ENCODE measurements at places on chromosomes 12 and 14.
A peak's percentile ranks its signal among the peaks of the same experiment; 100 is the strongest.

GRCh38 chr12:98154850-98155249 lies 360.5 kb upstream of the TMPO start:
- DNase-seq, result no peak

GRCh38 chr12:106079148-106079738 lies 59.5 kb downstream of the NUAK1 start:
- no peak for DNase-seq

DNA sequence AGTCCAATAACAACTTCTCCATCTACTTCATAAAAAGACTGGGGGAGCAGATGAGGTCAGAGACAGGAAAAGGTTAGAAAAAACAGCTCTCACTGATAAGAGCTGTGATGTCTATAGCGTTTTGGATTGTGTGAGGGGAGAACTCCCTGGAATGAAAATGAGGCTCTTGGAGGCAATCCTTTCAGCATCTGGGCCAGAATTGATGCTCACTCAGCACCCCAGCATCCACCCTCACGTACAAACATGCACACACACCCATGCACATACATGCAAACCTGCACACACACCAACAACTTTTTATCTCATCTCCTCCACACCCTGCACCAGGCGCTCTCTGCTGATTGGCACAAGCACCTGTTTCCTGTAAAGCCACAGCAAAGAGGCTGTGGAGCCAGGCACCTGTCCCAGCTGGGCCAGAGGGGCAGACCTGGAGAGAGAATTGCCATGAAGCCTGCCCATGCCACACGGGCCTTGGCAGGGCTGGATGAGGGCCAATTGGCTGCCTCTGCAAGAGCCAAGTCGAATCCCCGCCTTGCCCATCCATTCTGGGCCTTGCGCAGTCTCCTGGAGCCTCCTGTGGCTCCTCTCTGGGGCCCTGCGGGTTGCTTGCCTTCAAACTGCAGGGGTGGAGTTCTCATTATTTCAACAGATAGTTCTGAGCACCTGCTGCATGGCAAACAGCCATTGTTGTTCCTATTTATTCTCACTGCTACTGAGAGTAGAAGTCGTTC lies 53.1 kb downstream of the SYNE3 start:
- no peak for DNase-seq

- DNase-seq, result no peak
These were observed 10.7 kb upstream of the LHX5 start for GRCh38 chr12:113482334-113482733.

- DNase-seq, result no peak
These were observed 152.0 kb downstream of the TMEM132C start for GRCh38 chr12:128418944-128419343.

GRCh38 chr12:56593909-56594621 lies 36.1 kb downstream of the BAZ2A start:
- DNase-seq, result peak; percentile 55

DNA sequence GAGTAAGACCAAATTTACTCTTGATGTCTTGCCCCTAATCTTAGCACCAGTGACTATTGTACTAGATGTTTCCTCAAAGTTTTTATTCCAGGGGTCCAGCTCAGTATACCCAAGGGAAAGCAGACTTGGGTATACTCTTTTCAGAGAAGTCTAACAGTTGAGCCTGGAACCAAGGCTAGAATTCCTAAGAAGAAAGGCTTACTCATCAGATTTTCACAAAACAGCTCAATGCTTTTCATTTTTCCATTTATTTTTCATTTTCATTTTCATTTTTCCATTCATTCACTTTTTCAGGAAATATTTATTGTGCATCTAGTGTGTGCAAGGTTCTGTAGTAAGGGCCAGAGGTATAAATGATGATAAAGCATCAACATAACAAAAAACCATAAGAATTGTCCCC lies 143.2 kb downstream of the PHLDA1 start:
- DNase-seq, result no peak

DNA sequence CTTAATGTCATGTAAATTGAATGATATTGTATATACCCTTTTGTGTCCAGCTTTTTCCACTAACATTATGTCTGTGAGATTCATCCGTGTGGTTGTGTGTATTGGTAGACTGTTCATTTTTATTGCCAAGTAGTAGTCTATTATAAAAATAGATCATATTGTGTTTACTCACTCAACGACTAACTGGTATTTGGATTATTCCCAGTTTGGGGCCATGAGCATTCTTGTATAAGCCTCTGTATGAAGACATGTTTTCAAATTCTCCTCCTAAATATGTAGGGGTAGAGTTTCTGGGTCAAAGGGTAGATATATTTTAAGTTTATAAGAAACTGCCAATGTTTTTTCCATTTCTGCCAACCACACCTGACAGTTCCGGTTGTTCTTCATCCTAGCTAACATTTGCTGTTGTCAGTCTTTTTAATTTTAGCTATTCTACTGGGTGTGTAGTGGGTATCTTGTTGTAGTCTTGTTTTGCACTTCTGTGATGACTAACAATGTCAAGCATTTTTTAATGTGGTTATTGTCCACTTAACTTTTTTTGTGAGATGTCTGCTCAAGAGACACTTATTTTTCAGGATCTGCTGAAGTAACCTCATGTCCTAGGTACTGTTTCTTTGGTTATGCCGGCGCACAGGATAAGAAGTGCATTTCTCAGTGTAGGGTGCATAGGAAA lies 93.2 kb downstream of the DACT1 start:
- DNase-seq, result no peak

GRCh38 chr14:60594062-60594461 lies 55.2 kb downstream of the SIX1 start:
- no peak for DNase-seq

DNA sequence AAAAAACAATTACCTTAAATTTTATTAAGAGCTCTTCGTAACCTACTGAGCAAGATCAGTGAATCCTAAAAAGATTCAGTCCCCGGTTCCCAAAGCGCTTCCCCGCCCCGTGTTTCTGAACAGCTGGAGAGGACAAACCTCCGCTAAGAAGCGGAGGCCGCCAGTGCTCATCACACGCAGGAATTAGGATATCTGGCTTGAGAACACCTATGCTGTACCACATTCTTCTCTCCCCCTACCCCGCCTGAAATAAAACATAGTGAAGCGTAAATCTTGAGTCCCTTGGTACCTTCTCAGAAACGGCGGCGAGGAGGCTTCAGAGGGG lies 774 bp upstream of the WDR20 start:
- no peak for DNase-seq

GRCh38 chr12:4829793-4830162 lies 79.9 kb upstream of the KCNA1 start:
- no peak for DNase-seq

DNA sequence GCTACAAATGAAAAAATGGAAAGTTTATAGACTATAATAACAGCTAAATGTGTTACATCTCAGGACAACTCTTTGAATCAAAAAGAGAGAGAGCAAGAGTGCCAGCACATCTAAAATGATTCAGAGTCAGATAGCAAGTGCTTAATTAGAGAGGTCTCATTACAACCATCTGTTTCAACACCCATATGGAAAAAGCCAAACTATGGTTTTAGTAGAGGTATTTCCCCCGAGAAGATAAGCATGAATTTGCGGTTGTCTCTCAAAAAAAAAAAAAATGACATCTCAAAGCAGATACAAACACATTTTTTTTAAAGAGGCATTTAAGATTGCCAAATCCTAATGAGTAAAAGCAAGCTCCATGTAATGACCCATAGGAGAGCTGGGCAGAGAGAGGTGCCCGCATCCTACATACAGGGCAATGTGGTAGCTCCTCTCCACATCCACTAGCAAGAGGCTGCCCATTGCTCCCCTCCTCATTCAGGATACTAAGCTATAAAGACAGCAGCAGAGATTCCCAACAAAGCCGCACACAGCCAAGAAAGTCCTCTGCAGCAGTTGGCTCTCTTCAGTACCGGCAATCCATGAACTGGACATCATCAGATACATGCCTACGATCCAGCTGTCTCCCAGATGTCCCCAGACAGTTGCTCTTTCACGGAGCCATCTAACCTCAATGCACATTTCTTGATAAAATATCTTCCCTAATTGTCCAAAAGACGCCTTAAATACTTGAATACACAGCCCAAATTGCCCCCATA lies 100.4 kb downstream of the EFCAB11 start:
- DNase-seq, result no peak

DNA sequence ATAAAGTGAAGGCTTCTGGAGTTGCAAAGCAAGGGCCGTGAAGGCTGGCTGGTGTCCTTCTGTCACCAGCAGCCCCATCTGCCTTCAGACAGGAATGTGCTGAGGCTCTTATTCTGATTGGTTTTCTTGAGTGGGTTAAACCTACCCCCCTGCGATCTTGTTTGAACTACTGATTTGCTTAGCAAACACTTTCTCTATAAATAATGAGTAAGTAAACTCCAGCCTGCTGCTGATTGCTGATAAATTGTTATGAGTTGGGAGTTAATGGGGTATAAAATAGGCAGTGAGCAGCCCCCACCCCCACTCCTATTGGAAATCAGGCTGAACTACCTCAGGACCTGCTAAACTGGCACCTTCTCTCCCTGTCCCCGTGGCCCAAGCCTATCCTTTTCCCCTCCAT lies 146.1 kb upstream of the NOS1 start:
- no peak for DNase-seq

- no peak for DNase-seq
These were observed 80.3 kb downstream of the SYNE2 start for GRCh38 chr14:63933110-63933509.

DNA sequence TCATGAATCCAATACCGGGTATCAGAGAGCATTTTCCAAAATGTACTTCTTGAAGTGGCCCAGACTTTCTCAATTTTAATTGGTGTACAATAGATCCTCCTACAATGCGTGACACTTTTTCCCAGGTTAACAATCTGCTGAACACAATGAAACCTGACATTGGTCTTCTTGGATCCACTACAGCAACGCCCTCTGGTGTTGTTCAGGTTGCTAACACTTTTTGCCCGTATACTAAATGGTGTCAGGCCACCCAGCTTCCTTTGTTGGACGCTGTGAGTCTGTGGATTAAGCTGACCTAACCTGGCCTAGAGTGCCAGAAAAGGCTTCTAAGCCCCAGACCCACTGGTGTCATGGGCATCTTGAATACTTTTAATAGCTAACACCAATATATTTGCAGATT lies 89.2 kb downstream of the KCNK10 start:
- no peak for DNase-seq

DNA sequence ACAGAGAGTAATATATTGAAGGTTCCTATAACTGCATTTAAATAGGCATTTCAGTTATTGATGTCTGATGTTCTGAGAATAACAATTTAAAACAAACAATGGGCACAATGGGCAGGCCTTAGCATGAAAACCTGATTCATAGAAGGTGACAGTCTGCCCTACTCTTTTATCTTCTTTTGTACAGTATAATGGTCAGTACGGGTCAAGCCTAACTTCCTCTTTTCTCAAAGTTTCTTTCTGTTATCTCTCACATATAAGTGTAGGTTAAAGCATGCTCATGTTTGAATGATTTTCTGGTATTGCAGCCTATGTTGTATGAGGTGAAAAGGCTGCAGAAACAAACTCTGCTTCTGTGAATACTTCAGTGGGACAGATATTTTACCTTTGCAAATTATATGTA lies 14.2 kb downstream of the FKBP3 start:
- no peak for DNase-seq

- no peak for DNase-seq
These were observed 308.2 kb downstream of the ADGRD1 start for GRCh38 chr12:131261906-131262305.

DNA sequence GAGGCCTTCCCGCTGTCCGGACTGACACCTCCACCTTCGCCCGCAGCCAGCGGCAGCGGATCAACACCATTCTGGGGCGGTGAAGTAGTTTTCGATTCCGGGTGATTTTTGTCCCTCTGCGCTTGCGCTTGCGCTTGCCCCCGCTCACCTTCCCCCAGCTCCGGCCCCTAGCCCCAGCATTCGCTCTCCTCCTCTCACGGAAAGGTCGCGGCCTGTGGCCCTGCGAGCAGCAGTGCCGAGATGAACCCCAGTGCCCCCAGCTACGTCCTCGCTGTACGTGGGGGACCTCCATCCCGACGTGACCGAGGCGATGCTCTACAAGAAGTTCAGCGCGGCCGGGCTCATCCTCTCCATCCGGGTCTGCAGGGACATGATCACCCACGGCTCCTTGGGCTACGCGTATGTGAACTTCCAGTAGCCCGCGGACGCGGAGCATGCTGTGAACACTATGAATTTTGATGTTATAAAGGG lies 22.7 kb upstream of the SRGAP1 start:
- no peak for DNase-seq

GRCh38 chr12:90399357-90399756 lies 555.6 kb downstream of the CCER1 start:
- no peak for DNase-seq

DNA sequence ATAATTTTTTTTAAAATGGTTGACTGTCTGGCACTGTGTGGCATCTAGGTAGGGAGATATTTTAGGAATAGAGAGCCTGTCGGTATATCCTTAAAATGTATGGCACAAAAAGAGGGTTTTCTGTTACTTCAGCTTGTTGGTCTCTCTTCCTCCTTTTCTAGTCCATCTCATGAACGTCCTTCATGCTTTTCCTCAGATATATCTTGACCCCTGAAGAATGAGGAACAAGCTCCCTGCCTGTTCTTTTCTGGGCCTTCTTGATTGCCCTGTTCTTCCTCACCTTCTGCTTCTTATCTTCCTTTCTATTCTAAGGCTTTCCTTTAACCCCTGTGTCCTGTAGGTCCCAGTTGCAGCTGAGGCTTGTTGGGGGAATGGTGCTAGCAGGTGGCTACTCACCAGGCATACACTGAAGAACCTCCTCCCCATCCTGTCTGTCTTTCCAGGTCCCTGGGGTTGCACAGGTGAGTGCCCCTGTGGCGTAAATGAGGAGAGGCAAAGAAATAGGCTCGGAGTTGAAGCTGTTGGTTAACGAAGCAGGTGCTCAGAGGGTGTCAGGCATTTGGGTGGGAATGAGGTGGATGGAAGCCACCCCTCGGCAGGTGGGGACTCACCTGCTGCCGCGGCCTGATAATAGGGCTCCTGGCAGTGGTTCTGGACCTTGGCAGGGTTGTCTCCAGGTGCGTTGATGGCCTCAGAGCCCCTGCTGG lies 7.2 kb upstream of the C1R start:
- no peak for DNase-seq

DNA sequence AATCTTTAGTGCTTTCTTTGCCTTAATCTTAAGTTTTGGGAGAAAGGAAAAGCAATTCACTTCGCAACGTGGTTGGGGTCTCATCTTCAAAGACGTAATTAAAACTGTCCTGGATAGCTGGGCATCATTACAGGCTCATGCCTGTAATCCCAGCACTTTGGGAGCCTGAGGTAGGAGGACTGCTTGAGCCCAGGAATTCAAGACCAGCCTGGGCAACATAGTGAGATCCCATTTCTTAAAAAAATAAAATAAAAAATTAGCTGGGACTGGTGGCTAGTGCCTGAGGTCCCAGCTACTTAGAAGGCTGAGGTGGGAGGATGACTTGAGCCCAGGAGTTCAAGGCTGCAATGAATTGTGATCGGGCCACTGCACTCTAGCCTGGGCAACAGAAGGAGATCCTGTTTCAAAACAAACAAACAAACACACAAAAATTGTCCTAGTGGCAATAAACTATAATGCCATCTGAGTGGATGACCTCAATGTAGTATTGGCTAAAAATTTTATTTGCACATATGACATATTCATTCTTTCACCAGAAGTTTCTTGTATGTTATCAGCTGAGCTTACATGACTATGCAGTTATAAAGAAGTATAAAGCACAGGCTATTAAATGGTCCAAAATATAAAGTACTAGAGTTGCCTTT lies 1.6 kb upstream of the MNAT1 start:
- no peak for DNase-seq
